ENCODE measurements at places on chromosomes 13 and 19. TPM values are rescaled to one million over a fixed set of nuclear protein-coding genes. Genes with fewer than 3 reads are reported as not detected.

HSPB6 gene
- polyA plus RNA-seq = 23.3 TPM

WTIP gene
- polyA plus RNA-seq = 43.7 TPM

SPACA4 gene
- 0.24 TPM for polyA plus RNA-seq

TEX26 gene
- polyA plus RNA-seq = 1.9 TPM

ANKRD24 gene
- polyA plus RNA-seq = 1.1 TPM

RFPL4A gene
- polyA plus RNA-seq = 0.09 TPM

SPRY2 gene
- 48.2 TPM for polyA plus RNA-seq

KCNN4 gene
- polyA plus RNA-seq = 1.7 TPM

C13orf46 gene
- polyA plus RNA-seq = 0.15 TPM

EDDM13 gene
- 5.6 TPM for polyA plus RNA-seq

SYCN gene
- polyA plus RNA-seq = not detected

CEACAM21 gene
- 1.9 TPM for polyA plus RNA-seq

OR7C1 gene
- polyA plus RNA-seq = 0.12 TPM

GSX1 gene
- polyA plus RNA-seq = not detected

ZNF813 gene
- 8.0 TPM for polyA plus RNA-seq

ZNF546 gene
- 11.2 TPM for polyA plus RNA-seq

MISP gene
- 7.1 TPM for polyA plus RNA-seq

REEP6 gene
- polyA plus RNA-seq = 26.3 TPM

BTBD2 gene
- 138 TPM for polyA plus RNA-seq

CCNA1 gene
- polyA plus RNA-seq = 0.70 TPM

HPN gene
- 128 TPM for polyA plus RNA-seq

TNFRSF19 gene
- 51.2 TPM for polyA plus RNA-seq

FUT2 gene
- 2.4 TPM for polyA plus RNA-seq

MADCAM1 gene
- 7.0 TPM for polyA plus RNA-seq

CFAP97D2 gene
- not detected for polyA plus RNA-seq

RFC3 gene
- 23.0 TPM for polyA plus RNA-seq

EPSTI1 gene
- polyA plus RNA-seq = 11.1 TPM

KRTDAP gene
- 1.6 TPM for polyA plus RNA-seq

COX6B2 gene
- polyA plus RNA-seq = 2.0 TPM

PRSS57 gene
- 0.33 TPM for polyA plus RNA-seq

CGB3 gene
- not detected for polyA plus RNA-seq

POLD1 gene
- polyA plus RNA-seq = 37.3 TPM

FCER2 gene
- 0.17 TPM for polyA plus RNA-seq

ERICH6B gene
- polyA plus RNA-seq = 3.0 TPM

ZNF71 gene
- polyA plus RNA-seq = 8.4 TPM

RGL3 gene
- polyA plus RNA-seq = 137 TPM

SHANK1 gene
- polyA plus RNA-seq = 6.5 TPM

NFKBIB gene
- polyA plus RNA-seq = 12.2 TPM

GSK3A gene
- 85.9 TPM for polyA plus RNA-seq

ZNF554 gene
- 10.5 TPM for polyA plus RNA-seq

PRTN3 gene
- 2.0 TPM for polyA plus RNA-seq

UBAC2 gene
- polyA plus RNA-seq = 89.9 TPM
